ENCODE measurements at places on chromosomes 16 and 17. TPM values are rescaled to one million over a fixed set of nuclear protein-coding genes. Genes with fewer than 3 reads are reported as not detected.

TVP23B gene
- total RNA-seq: 35.9 TPM

INTS2 gene
- 16.9 TPM for total RNA-seq

- DNase-seq: no peak
- H3K27ac ChIP-seq: no peak overlapping the region
- H3K36me3 ChIP-seq: no peaks in the 10 kb centered on the region
- H3K4me3 ChIP-seq: no peak overlapping the region
Measured at GRCh38 chr17:75295201-75296158, 6.2 kb upstream of the SLC25A19 start.

GRCh38 chr17:78120971-78121800, 7.4 kb downstream of the TMC6 start:
- H3K4me1 ChIP-seq: no peaks in the 10 kb centered on the region
- no peaks in the 10 kb centered on the region for H3K36me3 ChIP-seq
- DNase-seq: no peak
- H3K27ac ChIP-seq: no peak overlapping the region
- H3K4me3 ChIP-seq: no peak overlapping the region

DNA sequence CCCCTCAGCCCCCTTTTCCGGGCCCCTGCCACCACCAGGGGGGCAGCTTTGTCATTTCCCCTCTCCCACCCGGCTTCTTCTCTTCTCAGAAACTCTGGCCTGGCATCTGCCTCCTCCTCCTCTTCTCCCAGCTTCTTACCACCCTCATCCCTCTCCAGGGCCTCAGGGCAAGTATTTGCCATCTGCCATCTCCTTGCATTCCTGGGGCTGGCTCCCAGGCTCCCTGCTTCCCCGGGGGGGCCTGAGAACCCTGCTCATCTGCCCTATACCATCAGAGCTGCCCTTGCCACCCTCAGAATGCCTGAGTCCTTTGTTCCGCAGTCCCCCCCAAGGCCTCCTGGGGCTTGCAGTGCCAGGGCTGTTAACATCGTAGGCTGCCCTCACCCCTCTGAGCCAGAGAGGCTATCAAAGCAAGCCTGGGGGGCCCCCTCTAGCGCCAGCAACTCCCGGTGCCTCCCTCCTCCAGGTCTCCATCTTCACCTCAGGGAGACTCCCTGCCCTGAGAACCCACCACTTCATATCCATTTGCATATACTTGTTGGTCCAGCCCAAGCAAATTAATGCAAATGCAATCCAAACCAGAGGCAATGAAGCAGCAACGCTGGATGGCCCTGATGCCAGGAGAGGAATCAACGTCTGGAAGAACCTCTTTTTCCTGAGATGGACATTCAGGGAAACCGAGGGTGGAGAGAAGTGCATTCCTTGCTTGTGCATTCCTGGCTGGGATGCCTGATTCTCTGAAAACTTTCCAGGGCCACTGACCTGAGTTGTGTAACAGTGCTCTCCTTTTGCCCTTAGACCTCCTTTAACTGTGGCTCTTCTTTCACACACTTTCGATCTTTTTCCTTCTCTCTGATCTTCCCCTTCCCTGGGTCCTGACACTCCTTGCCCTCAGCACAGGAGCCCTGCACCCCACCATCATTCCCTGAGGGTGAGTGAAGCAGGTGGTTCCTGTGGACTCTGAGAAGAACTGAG, 20.7 kb upstream of the SP2 start:
- H3K4me1 ChIP-seq: peaks cover 12% of the 10 kb centered on the region
- DNase-seq: no peak
- no peak overlapping the region for H3K27ac ChIP-seq

DNA sequence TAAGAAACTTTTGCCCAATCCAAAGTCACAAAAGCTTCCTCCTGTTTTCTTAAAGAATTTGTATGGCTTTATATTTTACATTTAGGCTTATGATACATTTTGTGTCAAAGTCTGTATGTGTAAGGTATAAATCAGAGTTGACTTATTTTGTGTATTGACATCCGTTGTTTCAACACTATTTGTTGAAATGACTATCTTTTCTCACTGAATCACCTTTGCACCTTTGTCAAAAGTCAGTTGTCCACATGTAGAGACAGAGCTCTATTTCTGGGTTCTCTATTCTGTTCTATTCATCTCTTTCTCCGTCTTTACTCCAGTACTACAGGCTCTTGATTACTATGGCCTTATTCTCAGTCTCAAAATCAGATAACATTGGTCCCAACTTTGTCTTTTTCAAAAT, 73.2 kb downstream of the C16orf78 start:
- H3K4me1 ChIP-seq: no peaks in the 10 kb centered on the region
- no peaks in the 10 kb centered on the region for H3K27me3 ChIP-seq
- no peaks in the 10 kb centered on the region for H3K36me3 ChIP-seq

- DNase-seq: no peak
- no peak overlapping the region for H3K27ac ChIP-seq
- H3K4me1 ChIP-seq: peaks cover 15% of the 10 kb centered on the region
- no peak overlapping the region for H3K4me3 ChIP-seq
- peaks cover 2% of the 10 kb centered on the region for H3K27me3 ChIP-seq
Measured at GRCh38 chr17:62696256-62696655, 68.8 kb downstream of the MRC2 start.

DNA sequence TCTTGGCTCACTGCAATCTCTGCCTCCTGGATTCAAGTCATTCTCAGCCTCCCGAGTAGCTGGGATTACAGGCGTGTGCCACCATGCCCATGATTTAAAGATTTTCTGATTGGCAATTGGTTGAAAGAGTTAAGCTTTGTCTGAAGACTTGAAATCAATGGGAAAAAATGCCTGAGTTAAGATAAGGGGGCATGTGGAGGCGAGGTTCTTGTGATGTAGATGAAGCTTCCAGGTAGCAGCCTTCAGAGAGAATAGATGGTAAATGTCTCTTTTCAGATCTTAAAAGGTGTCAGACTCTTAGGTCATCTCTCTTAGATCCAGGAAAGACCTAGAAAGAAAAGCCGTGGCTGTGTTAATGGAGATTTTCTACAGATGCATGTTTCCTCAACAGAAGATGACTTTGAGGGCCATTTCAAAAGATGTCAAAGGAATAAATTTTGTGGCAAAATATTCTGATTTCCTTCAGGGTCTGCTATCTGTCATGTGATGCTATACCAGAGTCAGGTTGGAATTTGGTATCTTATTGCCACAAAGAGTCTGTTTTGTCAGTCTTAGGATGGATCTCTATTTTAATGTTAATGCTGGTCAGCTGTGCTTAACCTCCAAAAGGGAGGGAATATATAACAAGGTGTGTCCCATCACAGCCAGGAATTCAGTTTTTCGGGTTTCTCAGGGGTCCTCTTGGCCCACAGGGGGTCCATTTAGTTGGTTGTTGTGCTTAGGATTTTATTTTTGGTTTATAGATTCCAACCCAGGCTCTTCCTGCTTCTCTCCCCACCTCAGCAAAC, 58.3 kb upstream of the AKTIP start:
- H3K27ac ChIP-seq: no peak overlapping the region
- H3K36me3 ChIP-seq: no peaks in the 10 kb centered on the region
- DNase-seq: no peak
- no peak overlapping the region for H3K4me3 ChIP-seq
- H3K27me3 ChIP-seq: peaks cover 8% of the 10 kb centered on the region

DNA sequence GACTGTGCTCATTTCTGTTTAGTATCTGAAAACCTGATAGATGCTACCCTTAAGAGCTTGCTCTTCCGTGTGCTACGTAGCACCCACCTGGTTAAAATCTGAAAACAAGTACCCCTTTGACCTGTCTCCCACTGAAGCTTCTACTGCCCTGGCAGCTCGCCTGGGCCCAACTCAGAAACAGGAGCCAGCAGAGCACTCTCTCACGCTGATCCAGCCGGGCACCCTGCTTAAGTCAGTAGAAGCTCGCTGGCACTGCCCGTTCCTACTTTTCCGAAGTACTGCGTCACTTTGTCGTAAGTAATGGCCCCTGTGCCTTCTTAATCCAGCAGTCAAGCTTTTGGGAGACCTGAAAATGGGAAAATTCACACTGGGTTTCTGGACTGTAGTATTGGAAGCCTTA, 18.9 kb downstream of the NTAN1 start:
- no peak for DNase-seq
- no peak overlapping the region for H3K4me3 ChIP-seq
- H3K4me1 ChIP-seq: peaks cover 9% of the 10 kb centered on the region
- no peak overlapping the region for H3K27ac ChIP-seq

Measured in glutamatergic neuron (in vitro differentiated cells).